ENCODE measurements at places on chromosomes 11 and 22.

GRCh38 chr11:100670140-100670539 lies 16.9 kb upstream of the ARHGAP42 start:
- no peak for DNase-seq

DNA sequence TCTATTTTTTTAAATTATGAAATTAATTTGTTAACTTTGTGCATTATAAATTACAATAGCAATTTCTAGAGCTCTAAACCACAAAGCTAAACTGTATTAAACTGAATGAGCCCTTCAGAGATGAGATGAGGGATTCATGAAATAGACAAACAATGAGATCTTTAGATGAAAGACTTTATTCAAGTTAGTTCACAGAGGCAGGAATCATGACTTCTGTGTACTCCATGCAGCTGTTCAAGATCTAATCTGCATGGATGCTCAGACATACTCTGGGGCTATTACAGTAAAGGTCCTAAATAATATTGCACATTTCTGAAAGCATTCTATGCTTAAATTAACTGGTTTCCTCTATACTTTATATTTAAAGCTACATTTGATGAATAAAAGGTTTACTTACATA lies 122.7 kb downstream of the FCHSD2 start:
- DNase-seq: no peak

DNA sequence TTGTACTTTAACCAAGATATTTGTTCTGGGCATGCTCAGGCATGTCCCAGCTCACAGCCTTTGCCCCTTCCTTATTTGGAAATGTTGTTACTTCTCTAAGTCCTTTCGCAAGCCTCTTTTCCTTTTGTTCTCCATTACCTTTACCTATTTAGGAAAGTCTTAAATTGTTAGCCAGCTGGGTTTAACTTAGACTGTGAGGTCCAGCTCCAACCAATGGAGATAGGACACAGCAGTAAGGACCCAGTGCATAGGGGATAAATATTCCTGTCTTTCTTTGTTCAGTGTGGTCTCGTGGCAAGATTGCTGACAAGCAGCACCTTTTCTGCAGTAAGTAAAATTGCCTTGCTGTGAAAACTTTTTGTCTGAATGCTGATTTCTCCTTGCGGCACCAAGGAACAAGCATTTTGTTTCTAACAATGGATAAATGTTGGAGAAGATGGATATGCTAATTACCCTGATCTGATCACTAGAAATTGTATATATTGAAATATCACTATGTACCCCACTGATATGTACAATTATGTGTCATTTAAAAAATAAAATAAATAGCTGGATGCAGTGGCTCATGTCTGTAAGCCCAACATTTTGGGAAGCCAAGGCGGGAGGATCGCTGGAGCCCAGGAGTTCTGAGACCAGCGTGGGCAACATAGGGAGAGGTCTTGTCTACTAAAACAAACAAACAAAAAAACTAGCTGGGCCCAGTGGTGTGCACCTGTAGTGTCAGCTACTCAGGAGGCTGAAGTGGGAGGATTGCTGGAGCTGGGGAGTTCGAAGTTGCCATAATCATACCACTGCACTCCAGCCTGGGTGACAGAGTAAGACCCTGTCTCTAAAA lies 31.9 kb upstream of the FTH1 start:
- no peak for DNase-seq

- DNase-seq: no peak
Observed at GRCh38 chr11:119026970-119027369, 3.7 kb downstream of the SLC37A4 start.

GRCh38 chr11:11449327-11449726 lies 96.3 kb upstream of the CSNK2A3 start:
- no peak for DNase-seq

DNA sequence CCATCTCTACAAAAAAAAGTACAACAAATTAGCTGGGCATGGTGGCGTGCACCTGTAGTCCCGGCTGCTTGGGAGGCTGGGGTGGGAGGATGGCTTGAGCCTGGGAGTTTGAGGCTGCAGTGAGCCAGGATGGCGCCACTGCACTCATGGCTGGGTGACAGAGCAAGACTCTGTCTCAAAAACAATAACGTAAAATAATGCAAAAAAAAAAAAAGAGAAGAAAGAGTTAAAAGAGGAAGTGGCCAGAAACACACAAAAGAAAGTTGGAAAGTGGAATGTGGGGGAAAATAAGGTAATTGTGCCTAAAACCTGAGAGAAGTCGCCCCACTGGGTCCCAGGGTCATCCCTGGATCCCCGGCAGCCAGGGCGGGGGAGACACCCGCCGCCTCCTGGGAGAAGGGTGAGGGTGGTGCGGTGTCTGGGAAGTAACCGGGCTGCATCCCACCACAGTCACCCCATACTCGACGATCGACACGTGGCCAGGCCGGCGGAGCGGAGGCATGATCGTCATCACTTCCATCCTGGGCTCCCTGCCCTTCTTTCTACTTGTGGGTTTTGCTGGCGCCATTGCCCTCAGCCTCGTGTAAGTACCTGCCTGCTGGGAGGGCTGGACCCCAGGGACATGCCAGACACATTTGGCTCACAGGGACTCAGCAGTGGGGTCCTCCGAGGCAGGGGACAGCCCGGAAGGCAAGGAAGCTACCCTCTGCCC lies 8.1 kb downstream of the UPK3A start:
- no peak for DNase-seq

DNA sequence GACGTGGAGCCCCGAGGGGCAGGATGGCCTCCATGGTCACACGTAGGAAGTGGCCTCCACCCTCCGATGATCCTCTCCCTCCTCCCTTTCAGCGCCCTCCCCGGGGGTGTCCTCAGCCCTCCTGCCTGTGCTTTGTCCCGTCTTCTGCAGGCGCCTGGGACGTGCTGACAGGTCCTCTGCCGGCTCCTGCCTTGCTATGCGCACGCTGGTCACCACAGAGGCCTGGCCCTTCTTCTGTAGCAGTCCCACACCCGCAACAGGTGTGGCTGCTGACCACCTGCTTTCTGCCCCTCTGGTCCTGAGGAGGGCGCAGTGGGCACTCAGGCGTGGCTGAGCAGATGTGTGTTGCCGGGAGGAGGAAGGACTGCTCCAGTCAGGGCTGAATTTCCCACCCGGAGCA lies 27.7 kb upstream of the PPP6R3 start:
- DNase-seq: no peak

GRCh38 chr11:66330931-66331330 lies 5.3 kb downstream of the RIN1 start:
- DNase-seq: no peak

DNA sequence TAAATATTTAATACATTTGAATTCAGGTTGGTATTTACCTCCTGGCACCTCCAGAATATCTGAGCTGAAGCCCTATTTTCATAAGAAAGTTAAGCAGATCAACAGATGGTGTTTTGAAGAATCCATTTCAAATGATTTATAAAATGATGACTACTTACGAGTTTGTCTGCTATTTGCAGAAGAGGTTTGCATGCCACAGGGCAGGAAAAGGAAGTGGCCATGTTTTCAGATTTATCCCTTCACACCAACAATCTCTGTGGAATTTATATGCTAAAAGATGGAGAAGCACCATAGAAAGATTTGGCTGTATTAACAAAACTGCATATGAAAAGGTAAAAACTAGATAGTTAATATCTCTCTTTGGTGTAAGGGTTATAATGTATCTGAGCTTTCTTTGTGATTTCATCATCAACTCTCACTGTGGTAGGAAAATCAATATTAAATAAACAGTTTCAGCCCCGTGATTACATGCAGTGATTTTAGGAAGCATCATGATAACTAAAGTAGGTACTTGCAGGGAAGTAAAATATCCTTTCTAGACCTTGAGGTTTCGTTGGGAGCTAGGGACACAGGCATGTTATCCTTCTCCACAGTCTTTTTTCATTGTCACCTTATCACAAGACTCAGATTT lies 2.6 kb downstream of the BMAL1 start:
- no peak for DNase-seq

GRCh38 chr11:30016588-30017363 lies at the start of gene KCNA4:
KCNA4 (minus strand) TSS chr11:30017030; CDS start chr11:30012678, 4,352 bp downstream.
- peak; percentile 41 for DNase-seq

DNA sequence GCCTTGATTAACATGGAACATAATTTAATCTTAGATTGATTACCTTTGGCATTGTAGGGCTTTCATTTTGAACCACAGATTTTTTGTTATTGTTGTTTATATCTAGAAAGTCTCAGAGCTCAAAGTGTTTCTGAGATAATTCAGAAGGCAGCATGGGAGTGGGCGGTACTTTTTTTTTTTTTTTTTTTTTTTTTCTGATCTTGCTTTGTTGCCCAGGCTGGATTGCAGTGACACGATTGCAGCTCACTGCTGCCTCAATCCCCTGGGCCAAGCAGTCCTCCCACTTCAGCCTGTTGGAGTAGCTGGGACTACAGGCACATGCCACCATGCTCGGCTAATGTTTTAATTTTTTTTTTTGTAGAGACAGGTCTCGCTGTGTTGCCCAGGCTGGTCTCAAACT lies 21.5 kb downstream of the CAT start:
- no peak for DNase-seq

- DNase-seq: no peak
Observed at GRCh38 chr11:9901943-9902342, 238.1 kb downstream of the SWAP70 start.

DNA sequence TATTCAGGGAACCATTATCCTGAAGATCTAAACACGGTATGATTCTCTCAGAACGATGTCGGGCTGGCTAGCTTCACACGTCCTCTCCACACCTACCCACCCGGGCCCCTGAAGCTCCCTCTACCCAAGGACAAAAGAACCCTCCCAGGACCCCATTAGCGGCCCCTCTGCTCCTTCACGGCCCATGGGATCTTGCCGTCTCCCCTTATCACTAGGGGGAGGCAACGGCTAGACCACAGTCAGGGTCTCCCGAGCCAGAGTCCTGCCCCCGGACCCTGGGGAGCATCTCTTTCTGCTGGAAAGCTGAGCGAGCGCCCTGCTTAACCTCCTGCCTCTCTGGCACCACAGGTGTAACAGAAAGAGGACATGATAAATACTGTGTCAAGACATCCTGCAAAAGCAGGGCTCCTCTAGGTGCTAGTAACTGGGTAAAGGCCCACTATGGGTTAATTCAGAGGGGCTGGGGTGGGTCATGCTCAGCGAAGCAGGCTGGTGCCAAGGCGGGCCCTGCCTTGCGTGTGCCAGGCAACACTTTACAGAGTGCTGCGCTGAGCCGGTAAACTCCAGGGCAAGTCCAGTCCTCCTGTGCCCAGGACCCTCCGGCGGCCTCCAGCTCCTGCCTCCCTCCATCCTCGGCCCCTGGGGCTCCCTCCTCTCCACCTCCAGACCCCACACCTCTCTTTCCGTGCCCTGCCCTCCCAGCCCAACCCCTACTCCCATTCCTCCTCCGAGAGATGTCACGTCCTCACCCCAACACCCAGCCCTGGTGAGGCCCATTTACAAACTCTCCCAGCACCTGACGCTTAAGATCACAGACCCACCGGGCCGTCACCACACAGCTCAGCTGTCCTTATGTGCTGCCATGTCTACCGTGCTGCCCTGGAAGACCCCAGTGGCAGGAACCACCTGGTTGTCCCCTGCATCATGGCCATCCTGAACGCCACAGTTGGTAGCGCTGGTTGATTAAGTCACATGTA lies 3.0 kb downstream of the TOLLIP start:
- DNase-seq: no peak

DNA sequence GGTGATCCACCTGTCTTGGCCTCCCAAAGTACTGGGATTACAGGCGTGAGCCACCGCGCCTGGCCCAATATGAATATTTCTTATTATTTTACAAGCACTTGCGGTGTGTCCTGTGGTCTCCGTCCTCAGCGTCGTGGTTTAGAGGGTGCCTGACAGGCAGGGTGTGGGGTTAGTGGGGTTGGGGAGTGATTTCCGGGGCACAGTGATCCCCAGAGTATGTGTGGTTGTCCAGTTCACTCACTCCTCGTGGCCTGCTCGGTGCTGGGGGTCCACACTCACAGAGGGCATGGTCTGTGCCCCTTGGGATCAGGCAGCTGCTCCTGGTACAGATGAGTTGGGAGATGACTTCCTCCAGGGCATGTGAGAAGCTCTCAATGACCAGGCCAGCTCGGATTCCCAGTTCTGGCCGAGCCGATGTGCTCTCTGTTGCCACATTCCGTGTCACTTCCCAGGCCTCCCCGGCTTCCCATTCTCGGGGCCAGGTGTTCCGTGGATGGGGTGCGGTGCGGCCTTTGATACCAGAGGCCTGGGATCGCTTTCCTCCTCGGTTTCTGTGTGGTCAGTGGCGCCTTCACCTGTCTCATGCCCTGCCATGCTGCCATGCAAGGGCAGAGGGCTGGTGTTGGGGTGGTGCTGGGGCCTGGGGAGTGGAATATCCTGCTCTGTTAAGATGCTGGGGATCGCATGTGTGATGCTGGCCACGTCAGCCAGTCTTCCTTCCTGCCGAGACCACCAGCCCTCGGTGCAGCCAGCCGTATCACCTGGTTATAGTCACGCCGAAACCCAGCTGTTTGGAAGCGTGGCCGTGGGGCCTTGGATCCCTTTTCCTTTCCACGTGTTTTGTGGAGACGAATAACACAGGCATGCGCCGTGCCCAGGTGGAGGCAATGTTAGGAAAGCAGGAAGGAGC lies 39.6 kb downstream of the PARVB start:
- DNase-seq: no peak

DNA sequence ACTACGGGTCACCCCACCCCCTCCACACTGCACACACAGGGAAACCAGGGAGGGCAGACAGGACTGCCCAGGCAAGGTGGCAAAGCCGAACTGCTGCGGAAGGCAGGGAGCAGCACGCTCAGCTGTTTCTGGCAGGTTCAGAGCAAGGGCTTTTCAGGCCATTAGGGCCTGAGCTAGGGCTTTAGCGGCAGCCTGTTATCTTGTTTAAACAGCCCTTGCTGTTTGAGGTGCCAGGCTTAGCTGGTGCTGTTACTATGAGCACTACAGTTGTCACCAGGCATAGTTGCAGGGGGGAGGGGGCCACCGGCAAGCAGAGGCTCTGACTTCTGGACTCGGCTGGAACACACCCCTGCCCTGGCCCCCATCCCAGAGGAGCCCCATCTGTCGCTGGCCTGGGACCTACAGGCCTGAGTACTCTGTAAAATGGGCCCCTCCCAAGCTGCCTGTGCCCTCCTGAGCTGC lies 34.9 kb downstream of the RSPH14 start:
- DNase-seq: peak; percentile 61

GRCh38 chr11:86070142-86071056 lies 1.5 kb upstream of the PICALM start:
- no peak for DNase-seq

GRCh38 chr11:34308049-34308912 lies 49.5 kb downstream of the ABTB2 start:
- no peak for DNase-seq

GRCh38 chr11:90803366-90803765 lies 580.5 kb upstream of the CHORDC1 start:
- DNase-seq: no peak

- DNase-seq: no peak
Observed at GRCh38 chr11:2212411-2213251, 41.0 kb upstream of the TH start.

GRCh38 chr11:95686265-95686664 lies 103.3 kb downstream of the FAM76B start:
- no peak for DNase-seq

GRCh38 chr11:44997566-44997965 lies 46.9 kb upstream of the TP53I11 start:
- no peak for DNase-seq

DNA sequence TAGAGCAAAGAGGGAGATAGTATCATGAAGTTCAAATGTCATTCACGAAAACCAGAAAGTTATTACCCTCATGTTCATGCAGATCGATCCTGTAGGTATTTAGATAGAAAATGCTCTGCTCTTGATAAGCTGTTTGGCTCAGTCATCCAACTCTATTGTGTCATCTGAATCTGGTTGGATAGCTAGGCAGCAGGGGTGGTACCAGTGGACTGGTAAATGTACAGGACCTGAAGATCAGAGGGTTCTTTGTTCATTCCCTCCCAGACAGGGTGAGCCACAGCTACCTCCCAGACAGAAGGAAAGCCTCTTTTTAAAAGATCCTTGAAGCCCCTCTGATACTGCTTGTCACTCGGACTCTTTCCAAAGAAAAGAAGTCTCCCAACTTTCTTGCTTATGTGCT lies 29.8 kb upstream of the DRD2 start:
- no peak for DNase-seq

All from NCI-H1092 treated with DMSO at 0.1 percent for 48 hours (cell line).